ENCODE measurements at places on chromosomes 4 and X.

DNA sequence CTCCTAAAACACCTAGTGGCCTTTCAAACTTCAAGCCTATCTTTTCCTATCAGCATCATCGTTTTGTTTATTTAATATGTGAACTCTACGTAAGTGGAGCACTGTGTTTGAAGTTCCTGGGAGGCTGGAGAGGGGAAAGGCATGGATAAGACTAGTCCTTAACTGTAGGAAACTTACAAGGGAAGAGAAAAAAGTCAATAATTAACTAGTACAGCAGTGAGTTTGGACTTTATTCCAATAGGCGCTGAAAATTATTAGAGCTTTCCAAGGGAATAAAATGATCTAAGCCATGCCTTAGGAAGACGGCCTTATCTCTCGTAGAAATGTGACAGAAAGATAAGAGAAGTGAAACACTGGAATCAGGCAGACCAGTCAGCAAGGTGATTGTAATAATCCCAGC lies 55.3 kb downstream of the AMOT start:
- DNase-seq = no peak

GRCh38 chrX:87616371-87616770 lies 98.8 kb downstream of the KLHL4 start:
- DNase-seq = no peak

- DNase-seq = no peak
Measured at GRCh38 chr4:186757696-186758355, 34.2 kb upstream of the FAT1 start.

DNA sequence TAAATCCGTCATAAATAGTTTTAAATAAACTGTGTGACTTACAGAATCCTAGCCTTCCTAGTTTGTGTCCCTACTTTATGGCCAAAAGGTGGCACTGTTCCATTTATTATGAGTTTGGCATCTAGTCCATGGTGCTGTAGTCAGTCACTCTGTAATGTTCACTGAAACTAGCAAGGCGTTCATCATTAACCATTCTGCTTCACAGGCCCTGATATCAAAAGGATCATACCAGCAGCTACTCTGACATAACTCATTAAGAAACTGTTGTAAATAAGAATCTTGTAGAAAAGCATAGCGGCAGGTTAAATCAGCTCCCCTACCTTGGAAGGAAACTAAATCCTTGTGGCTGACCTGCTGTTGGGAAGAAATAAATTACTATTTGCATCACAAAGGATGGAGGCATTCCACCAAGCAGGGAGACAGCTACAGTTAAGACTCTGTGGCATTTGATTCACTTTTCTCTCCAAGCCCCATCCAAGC lies 919.6 kb upstream of the DIAPH2 start:
- no peak for DNase-seq

DNA sequence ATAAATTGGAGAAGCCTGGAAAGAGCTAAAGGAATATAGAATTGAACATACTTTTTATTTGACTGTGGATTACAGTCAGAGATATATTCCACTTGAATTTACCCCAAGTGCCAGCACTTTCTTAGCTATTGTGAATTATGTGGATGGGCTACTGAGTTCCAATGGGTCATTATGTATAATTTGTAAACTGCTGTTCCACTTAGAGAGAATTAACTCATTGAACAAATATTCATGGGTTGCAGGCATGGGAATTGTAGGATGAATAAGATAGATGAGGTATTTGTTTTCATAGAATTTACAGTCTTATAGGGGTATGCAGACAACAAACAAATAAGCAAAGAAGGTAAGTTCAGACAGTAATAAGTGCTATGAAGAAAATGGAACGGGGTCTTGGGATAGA lies 195.7 kb downstream of the SHROOM3 start:
- DNase-seq = no peak

DNA sequence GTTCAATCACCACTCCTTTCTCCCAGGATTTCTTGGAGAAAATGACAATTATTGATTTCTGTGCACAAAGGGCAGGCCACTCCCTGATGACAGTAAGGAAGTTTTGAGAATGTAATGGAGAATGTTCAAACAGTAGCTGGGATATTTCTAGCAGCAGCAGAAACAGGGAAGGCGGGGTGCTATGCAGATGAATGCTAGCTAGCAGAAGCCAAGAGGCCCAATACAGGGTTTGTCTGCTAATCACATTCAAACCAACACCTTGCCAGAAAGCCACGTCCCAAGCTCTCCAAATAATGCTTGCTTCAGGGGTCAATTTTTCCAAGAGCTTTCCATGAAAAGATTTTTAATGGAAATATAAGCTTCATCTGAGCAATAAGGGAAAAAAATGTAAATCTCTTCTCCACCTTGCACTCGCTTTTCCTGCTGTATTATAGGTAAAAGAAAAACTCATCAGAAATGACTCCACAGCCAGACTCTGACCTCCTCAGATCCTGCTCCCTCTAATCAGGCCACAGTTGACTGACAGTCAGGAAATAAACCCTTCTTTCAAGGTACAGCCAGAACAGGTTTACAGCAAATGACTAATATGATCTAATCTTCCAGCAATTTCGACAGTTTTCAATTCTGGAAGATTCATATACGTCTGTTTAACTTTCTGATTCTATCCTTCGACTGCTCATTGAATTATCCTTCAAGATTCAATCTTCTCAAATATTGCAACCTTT lies 84.7 kb upstream of the PCDH19 start:
- DNase-seq = no peak

DNA sequence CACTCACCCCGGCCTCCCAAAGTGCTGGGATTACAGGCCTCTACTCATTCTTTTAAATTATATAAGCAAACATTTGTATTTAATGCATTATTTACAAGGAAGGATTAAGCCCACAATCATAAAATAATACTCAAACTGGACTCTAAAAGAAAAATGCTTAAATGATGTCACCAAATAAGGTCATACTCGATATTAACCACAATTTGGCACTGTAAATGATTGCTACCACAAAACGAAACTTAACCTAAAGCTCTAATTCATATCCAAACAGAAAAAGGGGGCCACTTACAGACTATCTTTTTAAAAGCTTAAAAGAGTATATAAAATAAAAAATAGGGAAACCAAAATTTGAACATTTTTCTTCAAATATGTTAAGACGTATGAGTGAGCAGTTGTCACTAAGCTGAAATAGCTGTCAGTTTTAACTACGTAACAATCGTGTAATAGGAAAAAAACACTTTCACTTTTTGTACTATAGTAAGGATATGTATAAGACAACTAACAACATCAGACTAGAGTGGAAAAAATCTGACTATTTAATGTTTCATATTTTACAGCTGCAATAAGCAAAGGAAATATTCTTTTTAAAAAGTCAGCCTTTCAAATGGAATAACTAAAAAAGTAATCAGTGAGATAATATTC lies 108.2 kb upstream of the GPR34 start:
- DNase-seq = no peak

GRCh38 chr4:111994392-111994791 lies 150.9 kb upstream of the FAM241A start:
- DNase-seq = no peak

DNA sequence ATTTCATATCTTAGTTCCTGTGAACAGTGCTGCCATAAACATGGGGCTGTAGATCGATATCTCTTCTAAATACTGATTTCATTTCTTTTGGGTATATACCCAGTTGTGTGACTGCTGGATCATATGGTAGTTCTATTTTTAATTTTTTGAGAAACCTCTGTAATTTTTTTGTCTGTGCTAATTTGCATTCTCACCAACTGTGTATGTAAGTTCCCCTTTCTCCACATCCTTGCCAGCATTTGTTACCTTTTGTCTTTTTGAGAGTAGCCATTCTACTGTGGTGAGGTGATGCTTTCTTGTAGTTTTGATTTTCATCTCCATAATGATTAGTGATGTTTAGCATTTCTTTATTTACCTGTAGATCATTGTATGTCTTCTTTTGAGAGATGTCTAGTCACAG lies 2086.5 kb upstream of the TENM3 start:
- DNase-seq = no peak

GRCh38 chrX:54980334-54980733 lies 13.7 kb downstream of the PFKFB1 start:
- DNase-seq = no peak

DNA sequence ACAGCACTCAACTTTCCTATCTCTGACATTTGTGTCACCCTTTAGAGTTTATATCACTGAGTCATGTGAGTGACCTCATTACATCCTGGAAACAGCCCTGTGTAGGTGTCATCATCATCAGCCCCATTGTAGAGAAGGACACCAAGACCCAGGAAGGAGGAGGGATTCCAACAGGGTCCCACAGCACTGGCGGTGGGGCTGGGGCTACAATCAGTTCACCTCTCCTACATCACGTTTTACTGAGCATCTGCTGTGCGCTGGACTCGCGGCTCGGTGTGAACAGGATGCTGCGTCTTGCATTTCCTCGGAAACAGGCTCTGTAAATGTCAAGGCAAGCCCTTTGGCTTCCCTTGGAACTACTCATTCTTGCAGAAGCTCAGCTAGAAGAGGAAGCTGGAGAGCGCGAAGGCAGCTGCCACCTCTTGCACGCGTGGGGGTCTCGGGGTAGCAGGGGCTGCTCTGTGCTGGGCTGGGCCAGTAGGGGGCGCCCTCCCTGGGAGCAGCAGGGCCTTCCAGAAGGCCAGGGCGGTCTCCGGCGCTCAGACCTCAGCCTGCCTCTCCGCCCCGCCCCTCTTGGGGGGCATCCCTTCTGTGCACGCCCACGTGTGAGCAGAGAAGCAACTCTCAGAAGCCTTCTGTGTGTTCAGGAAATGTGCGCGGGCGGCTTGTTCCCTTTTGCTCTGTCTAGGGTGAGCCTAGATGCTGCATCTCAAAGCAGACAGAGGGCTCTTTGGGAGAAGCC lies 29.0 kb downstream of the REELD1 start:
- DNase-seq = peak; percentile 39

- DNase-seq = no peak
Measured at GRCh38 chr4:38141808-38142500, 181.8 kb downstream of the PTTG2 start.

DNA sequence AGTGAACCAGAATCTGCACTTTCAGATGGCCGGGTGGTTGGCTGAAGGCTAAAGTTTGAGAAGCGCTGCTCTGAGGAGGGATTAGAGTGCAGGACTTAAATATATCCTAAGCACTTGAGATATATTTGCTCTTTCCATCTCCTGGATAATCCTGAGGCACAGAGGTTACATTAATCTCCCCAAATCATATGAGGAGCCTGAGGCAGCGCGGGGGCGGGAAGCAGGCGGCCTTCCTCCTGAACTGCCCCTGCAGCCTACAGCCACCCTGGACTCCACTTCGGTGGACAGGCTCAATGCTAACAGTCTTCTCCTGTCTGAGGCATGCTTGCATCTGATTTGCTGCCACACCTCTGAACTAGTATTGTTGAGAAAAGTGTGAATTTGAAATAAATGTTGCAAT lies 72.5 kb downstream of the AFAP1 start:
- no peak for DNase-seq

DNA sequence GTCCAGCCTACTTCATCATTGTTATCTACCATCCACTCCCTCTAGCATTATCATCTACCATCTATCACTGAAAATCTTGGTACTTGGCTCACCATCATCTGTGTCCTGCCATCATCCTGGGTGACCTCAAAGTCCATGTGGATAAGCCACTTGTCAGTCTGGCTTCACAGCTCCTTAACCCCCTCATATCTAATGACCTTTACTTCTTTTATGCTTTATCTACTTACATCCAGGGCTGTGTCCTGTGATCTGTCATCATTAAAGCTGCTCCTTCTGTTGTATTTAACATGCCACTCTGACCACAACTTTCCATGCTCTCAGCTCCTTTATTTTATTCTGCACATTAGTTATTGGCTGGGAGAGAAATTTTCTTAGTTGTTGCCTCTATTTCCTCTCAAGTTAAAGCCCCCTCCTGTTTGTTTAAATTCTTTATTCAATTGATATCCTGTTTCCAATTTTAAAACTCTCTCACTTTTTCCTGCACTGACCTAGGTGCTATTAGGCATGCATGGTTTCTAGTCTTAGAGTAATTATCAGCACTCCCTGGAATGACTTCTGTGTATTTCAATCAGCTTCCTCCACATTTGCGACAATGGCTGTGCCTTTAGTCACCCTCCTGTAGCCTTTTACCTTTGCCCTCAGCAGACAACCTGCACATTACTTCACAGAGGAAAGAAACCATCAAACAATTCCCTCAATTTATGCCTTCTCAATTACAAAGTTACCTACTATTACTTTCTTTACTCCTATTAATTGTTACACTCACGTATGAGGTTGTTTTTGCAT lies 8.1 kb upstream of the FABP2 start:
- DNase-seq = no peak

GRCh38 chrX:132258509-132258908 lies 39.3 kb upstream of the RAP2C start:
- no peak for DNase-seq

DNA sequence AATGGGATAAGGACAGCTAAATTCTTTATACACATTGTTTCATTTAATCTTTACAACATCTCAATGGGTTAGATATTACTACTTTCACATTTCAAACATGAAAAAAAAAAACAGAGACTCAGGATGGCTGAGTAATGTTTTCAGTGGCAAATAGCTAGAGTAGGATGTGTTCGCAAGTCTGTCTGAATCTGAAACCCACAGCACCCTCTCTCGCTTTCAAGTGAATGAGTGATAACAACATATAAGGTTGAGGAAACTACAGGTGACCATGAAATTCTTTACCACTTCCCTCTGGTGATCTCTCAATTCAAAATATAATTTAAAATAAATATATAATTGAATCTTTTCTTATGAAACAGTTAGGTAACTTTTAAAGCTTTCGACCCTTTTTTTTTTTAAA lies 162.6 kb downstream of the PRR32 start:
- no peak for DNase-seq

GRCh38 chr4:147530723-147531122 lies 49.8 kb downstream of the EDNRA start:
- no peak for DNase-seq

GRCh38 chrX:81377329-81377728 lies 175.4 kb downstream of the SH3BGRL start:
- DNase-seq = no peak

GRCh38 chr4:7773401-7774180 lies 166.1 kb downstream of the AFAP1 start:
- DNase-seq = no peak

DNA sequence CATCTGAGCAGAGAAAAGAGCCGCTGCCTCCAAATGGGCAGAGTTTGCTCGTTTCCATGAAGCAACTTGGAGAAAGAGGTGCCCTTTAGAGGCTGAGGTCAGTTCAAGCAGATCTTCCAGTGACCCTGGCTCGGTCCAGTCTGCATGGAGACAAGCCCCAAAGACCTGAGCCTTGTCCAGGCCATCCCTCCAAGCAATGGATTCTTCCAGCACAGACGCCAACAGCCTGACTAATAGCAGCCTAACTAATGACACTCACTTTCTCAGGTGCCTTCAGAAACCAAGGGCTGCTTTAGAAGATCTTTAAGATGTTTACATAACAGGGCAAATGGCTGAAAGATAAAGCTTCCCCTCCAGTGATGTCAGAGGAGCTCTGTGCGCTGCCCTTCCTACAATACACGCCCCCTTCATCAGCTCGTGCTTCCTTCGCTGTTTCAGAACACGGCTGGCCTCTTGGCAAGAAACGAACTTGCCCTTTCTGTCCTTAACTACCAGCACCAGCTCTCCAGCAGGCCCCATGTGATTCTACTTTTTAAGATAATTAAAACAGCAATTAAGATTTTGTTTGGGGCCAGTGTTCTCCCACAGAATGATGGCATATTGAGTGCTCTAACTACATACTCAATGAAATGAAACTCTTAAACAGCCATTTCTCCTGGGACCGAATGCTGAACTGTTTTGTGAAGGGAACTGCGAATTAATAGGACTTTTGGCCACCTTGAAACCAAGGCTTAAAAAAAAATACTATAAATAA lies 119.0 kb downstream of the GPR143 start:
- no peak for DNase-seq

- DNase-seq = no peak
Measured at GRCh38 chr4:12770351-12770750, 713.8 kb downstream of the RAB28 start.
